ENCODE measurements at places on chromosomes 7 and 10.

DNA sequence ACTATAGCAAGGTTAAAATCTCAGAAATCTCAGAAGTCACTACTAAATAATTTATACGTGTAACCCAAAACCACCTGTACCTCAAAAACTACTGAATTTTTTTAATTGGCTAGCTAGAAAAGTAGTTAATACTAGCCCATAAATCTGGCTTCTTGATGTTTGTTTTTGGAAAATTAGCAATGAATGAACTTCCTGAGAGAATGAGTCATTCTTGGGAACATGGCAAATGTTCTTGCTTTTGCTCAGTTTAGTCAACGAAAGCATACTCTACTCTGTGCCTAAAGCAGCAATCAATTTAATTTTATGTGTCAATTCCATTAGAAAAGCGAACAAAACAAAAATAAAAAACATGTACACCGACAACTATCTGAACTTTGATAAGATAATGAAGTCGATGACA, 69.2 kb downstream of the SEMA3E start:
- no peak for DNase-seq

- DNase-seq: peak; percentile 50
These were observed 133.1 kb upstream of the PPP1R3A start for GRCh38 chr7:114051871-114052331.

- no peak for DNase-seq
These were observed 149.4 kb downstream of the ZNF248 start for GRCh38 chr10:37707829-37708578.

DNA sequence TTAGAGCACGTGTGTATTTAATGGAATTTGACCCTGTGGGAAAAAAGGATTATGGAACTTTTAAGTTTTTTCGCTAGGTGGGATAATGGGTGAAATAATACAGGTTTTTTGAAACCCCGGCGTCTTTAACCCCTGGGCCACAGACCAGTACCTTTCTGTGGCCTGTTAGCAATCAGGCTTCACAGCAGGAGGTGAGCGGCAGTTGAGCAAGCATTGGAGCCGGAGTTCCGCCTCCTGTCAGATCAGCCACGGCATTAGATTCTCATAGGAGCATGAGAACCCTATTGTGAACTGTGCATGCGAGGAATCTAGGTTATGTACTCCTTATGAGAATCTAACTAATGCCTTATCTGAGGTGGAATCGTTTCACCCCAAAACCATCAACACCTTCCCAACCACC, 28.6 kb downstream of the WAC start:
- no peak for DNase-seq

DNA sequence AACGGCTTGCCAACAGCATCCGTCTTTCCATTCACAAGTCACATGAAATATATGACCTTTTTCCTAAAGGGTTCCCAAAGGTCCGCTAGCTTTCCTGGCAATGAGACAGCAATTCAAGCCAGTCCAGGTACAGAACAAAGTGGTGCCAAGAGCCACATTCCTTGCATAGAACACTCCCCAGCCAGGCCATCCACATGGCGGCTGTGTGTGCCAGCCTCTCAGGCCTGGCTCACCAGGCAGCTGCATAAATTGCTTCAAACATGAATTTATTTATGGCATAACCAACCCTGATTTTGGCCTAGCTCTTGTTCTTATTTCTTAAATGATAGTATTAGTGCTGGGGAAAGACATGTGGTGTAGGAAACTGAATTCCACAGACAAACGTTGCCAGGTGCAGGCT, 63.7 kb upstream of the CREB5 start:
- no peak for DNase-seq

DNA sequence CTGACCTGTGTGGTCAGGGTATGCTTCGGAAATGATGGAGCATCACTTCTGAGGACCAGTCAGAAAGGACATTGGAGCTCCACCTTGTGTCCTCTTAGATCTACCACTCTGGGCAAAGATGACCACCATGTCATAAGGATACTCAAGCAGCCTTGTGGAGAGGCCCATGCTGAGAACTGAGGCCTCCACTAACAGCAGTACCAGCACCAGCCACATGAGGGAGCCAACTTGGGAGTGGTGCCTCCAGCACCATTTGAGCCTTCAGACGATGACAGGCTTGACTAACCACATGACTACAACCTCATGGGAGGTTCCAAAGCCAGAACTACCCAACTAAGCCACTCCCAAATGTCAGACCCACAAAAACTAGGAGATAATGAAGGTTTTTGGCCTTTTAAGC, 116.0 kb downstream of the NPTX2 start:
- DNase-seq: peak; percentile 45

DNA sequence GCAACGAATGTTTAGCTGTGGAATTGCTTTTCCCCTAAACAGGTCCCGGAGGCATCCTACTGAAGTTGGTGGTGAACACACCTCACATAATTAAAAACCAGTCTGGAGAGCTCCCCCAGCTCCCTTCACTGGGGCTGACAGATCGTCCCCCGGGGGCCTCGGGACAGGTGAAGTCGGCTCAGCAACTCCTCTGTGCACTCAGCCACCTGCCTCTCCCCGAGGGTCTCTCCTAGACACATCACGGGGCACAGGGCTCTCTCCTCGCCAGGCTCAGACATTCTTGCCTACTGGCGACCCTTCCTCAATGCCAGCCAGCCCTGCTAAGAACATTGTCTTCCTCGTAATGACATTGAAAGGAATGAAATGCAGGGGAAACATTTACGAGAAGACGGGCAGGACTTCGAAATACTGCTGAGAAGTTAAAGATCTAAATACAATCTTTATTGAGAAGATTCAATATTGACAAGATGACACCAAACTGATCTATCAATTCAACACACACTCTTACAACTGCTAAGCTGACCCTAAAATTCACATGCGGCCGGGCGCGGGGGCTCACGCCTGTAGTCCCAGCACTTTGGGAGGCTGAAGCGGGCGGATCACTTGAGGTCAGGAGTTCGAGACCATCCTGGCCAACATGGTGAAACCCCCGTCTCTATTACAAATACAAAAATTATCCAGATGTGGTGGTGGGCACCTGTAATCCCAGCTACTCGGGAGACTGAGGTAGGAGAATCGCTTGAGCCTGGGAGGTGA, 88.1 kb upstream of the DNAAF5 start:
- DNase-seq: no peak

DNA sequence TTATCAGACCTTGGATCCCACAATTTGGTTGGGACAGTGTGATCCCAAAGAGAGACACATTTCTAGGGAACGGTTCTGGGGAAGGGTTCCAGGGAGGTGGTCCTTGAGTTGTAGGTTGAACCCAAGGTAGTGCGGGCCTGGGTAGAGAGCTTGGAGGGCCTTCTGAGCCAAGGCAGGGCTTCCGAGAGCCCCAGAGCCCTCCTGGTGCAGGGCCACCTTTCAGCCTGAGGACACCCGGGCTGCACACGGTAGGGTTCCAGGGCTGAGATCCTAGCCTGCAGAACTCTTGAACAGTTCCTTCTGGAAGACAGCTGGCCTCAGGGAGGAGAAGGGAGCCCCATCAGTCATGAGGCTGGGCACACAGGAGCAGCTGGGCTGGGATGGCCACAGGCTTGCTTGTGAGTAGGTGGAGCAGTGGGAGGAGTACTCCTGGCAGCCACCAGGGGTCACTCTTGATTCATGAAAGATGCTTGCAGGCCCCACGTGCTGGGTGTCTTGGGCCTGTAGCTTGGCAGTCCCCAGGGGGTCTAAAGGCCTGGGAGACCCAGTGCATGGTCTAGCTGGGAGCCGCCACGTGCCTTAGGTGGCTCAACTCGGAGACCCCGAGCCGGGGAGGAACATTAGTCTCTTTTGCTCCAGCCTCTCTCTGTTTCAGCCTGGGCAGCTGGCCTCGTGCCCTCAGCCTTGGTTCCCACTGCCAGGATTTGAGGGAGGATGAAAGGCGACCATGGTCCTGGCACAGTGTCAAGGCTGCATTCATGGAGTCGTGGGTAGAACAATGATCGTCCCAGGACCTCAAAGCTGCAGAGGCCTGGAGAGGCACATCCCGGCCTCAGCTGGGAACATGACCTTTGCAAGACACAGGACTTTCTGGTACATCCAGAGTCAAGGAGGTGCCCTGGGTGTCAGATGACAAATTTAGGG, 381.6 kb downstream of the TYW1 start:
- peak; percentile 18 for DNase-seq

DNA sequence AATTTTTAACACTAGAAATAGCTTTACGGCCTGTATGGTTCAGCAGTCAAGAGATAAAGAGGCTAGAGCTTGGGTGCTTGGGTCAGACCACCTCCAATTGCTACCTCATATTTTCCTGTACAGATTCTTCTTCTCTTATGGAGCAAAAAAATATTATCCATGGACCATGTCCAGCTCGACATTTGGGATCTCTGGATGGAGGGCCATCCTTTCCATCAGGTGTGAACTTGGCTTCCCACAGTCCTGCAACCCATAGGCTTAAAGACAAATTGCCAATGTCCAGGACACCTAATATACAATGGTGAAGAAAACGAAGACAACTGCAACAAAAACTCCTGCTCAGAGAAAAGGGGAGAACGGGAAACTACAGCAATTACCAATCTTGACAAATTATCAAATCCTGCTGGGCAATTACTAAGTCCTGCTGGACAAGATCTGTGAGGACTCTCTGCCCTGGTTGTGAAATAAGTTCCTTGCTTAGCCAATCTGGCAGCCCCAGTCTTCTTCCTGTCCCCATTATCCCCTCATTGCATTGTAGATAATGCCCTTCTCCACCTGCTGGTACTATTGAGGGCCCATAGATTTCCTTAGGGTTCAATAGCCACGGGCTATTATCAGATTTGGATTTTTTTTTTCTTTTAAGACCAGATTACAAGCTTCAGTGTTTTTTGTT, 42.0 kb upstream of the BRAF start:
- peak; percentile 18 for DNase-seq

GRCh38 chr10:116691635-116692034, 50.7 kb downstream of the HSPA12A start:
- DNase-seq: no peak

DNA sequence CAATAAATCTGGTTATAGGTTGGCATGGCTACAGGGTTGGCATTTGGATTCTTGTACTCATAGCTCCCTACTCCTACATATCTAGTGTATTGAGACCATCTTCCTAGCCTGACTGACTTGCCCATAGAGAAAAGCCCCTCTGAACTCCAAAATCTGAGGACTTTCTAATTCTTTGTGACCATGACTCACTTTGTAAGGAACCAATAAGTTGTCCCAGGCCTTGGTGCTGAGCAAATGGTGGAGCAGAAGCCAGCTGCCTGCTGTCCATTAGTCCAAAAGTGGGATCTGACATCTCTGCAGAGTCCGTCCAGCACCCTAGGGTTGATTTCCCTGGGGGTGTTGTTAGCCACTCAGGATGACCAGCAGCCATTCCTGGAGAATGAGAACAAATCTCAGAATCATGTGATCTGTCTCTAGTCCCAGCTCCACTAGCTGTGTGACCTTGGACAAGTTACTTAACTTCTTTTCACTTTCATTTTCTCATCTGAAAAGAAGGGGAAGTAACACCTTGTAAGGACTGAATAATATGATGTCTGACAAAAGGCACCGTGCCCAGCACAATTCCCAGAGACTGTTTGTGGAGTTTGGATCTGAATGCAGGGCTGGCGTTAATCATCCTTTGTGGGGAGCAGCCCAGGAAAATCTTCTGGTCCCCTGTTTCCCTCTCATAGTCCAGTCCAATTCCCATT, 44.1 kb downstream of the MTURN start:
- no peak for DNase-seq

GRCh38 chr10:131736321-131736980, 164.4 kb upstream of the PPP2R2D start:
- DNase-seq: no peak

DNA sequence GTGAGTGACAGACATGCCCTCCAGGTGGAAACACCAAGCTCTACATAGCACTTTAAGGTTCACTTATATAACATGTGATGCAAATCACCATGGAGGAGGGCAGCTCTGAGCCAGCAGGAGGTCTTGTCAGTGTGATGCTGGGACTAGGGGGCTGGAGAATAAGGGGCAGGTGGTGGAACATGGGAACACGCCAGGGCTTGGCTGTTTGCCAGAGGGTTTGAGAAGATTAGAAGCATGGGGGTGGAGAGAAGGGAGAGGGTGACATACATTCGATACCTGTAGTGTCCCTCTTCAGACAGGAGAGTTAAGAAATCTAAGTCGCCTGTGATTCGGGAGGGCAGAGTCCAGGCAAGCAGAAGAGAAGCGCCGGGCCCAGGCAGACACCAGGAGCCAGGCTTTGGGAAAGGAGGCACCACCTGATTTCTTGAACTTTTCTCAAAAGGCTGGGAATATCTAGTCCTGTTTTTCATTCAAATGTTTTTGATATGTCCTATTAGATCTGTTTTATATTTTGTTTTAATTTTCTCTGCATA, 16.9 kb upstream of the LAMB4 start:
- DNase-seq: no peak

DNA sequence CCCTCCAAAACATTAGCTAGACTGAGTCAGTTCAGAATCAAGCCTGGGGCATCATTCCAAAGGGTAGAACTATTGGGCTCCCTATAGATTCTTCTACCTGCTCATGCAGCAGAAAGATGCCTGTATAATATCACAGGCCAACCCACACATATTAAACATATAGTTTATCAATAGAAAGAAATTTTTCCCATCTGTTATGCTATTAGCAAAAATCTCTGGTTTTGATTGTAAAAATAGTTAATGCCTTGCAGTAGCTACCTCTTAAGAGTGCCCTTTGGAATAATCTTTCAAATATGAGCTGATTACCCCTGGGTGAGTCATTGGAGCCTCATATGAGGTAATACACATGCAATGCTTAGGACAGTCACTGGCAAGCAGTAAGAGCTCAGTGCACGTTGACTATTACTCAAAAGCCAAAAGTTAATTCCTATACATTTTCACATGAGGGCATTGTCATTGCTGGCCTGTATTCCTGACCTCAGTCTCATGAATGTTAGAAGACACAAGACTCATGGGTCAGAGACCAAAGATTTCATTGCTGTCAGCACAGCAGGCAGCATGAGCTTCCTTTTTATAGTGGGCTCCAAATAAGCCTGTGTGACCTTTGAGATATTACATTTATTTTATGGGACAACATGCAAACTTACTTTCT, 180.0 kb downstream of the FGFR2 start:
- no peak for DNase-seq

DNA sequence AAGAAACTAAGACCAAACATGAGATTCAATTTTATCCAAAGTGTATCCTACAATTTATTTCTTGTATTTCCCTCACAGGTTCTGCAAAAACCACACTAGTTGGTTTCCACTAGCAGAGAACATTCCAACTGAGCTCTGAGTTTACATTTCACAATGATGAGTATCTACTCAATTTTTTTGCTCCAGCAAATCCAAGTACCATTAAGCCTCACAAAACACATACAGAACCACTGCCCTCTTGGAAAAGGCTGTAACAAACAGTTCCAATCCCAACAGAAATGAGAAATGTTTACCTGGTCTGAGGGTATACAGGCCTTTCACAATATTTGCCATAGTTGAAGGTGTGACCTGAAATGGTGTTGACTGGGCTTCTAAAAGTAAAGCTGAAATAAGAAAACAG, 59.9 kb downstream of the CACUL1 start:
- no peak for DNase-seq

GRCh38 chr10:129191797-129192196, 275.2 kb upstream of the MGMT start:
- DNase-seq: no peak

DNA sequence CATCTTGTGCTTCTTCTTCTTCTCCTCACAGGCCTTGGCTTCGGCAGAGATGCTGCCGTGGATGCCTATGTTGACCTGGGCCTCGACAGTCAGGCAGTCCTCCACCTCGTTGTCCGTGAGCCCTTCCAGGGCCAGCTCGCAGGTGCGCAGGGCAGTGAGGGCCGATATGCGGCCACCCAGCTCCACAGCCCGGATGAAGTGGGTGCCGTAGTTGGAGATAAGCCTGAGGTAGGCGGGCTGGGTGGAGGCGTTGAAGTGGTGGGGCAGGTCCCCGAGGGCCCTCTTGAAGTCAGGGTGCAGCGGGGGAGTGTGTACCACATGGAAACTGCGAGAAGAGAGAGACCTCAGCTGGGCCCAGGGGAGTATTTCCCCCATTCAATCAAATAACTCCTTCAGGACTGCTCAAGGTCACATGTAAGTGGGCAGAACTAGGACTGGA, 3.7 kb downstream of the PRF1 start:
- DNase-seq: no peak
